ENCODE measurements at places on chromosomes 6 and 20.

GRCh38 chr6:63923139-63923739, 287.6 kb downstream of the PHF3 start:
- peak; percentile 26 for DNase-seq

- DNase-seq = no peak
Measured at GRCh38 chr6:108421366-108421765, 126.5 kb downstream of the AFG1L start.

DNA sequence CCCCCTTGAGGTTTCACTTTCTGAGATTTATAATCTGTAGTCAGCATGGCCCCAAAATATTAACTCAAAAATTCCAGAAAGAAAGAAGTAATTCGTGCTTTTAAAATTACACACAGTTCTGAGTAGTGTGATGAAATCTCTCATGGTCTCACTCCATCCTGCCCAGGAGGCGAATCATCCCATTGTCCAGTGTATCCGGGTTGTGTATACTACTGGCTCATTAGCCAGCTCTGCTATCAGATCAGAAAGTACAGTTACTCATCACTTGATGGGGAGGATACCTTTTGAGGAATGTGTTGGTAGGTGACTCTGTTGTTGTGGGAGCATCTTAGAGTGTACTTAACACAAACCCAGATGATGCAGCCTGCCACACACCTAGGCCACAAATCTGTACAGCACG, 65.2 kb downstream of the CDC5L start:
- no peak for DNase-seq

DNA sequence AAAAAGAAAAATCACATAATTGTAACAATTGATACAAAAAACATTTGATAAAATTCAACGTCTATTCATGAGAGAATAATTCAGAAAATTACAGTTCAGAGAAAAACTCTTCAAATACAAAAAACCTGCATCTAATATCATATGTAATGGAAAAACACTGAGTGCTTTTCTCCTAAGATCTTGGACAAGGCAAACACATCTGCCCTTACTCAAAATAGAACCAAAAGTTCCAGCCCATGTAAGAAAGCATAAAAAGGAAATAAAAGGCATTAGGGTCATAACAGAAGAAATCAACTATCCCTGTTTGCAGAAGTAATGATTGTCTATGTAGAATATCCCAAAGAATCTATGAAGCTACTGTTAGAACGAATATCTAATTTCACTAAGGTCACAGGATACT, 721.4 kb downstream of the RFPL4B start:
- no peak for DNase-seq

DNA sequence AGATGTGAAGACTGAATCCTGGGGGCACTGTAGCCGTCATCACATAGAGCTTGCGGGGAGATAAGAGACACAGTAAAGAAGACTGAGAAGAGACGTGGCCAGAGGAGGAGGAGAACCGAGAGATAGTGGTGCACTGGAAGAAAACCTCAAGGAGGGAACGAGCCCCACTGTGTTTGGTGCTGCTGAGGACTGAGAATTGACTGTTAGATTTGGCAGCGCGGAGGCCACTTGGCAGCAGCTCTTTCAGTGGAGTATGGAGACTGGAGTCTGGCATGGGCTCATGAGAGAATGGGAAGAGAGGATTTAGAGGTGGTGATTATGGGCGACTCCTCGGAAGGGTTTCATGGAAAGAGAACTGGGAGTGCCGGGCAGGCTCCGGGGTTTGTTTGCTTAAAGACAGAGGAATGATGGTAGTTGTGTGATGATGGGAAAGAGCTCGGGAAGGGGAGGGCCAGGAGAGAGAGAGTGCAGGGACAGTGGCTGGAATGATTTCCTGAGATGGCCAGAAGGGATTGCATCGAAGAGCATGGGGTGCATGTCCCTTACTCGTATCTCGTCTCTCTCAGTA, 18.0 kb downstream of the CDYL start:
- DNase-seq = no peak

GRCh38 chr6:34227761-34228421, 8.8 kb upstream of the HMGA1 start:
- no peak for DNase-seq

- DNase-seq = no peak
Measured at GRCh38 chr6:90298459-90299053, 1.9 kb upstream of the BACH2 start.

GRCh38 chr20:40280616-40281015, 408.4 kb downstream of the MAFB start:
- no peak for DNase-seq

DNA sequence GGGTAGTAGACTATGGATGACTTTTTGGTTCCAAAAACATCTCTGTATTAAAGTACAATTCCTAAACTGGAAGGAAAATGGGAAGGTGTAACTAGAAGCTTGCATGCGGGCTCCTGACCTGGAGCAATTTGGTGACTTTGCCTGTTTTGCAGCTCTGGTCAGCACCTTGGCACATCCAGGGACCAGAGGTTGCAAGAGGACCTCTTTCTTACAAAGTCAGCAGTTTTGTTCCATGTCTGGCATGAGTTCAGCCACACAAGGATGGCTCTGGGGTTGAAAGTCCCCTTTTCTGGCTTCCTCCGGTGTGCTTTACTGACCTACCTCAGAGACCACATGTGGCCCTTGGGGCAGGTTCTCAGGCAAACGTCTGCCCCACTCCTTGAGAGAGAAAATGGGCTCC, 22.7 kb upstream of the CD93 start:
- DNase-seq = no peak

DNA sequence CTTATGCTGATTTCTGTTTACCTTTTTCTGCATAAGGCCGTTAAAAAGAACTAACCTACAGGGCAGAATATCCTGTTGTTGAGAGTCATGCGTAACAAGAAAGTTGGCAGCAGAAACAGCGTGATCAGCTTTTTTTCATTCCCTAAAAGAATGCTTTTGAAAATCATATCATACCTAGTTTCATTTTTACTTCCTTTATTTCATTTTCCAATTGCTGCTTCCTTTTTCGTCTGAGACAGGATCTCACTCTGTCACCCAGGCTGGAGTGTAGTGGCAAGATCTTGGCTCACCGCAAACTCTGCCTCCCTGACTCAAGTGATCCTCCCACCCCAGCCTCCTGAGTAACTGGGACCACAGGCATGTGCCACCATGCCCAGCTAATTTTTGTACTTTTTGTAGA, 4.1 kb downstream of the CALHM6 start:
- no peak for DNase-seq

- DNase-seq = no peak
Measured at GRCh38 chr20:40604416-40604815, 84.6 kb downstream of the MAFB start.

- DNase-seq = no peak
Measured at GRCh38 chr6:30463651-30464618, 25.4 kb upstream of the HLA-E start.

GRCh38 chr20:51309128-51309527, 233.4 kb downstream of the NFATC2 start:
- DNase-seq = no peak

GRCh38 chr6:138577151-138577915, 78.0 kb upstream of the NHSL1 start:
- peak; percentile 97 for DNase-seq

- peak; percentile 76 for DNase-seq
Measured at GRCh38 chr6:81614292-81614691, 138.2 kb downstream of the TENT5A start.

DNA sequence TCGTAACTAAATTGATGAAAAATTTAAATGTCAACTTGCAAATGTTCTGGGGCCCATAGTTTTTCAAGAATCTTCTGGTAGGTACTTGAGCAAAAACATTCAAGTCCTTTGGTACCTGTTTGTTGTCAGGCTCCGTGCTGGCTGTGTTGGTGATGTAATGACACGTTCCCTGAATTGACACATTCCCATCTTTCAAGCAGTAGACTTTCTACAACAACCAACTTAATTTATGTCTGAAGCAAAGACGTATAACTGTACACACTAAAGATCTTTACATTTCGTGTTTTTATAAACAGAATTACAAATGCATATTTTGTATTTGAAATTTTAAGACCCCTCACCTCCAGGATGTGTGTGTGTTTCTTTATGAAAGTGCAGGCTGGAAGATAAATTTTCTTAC, 49.5 kb downstream of the NCOA3 start:
- no peak for DNase-seq

DNA sequence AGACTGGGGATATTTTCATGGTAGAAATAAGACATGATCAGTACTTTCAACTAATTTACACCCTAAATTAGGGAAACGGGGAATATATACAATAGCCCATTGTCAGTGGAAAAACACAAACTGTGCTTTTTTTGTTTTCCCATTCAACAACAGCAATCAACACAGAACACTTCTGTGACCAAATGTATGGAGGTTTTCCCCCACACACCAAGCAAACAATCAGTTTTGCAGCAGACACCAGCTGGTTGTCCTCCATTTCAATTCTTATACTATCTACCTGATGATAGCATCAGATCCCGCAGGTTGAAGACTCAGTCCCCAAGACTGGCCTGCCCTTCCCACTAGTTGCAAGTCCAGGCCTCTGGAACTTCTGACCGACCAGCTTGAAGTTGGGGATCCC, 4.5 kb downstream of the HINT3 start:
- no peak for DNase-seq

DNA sequence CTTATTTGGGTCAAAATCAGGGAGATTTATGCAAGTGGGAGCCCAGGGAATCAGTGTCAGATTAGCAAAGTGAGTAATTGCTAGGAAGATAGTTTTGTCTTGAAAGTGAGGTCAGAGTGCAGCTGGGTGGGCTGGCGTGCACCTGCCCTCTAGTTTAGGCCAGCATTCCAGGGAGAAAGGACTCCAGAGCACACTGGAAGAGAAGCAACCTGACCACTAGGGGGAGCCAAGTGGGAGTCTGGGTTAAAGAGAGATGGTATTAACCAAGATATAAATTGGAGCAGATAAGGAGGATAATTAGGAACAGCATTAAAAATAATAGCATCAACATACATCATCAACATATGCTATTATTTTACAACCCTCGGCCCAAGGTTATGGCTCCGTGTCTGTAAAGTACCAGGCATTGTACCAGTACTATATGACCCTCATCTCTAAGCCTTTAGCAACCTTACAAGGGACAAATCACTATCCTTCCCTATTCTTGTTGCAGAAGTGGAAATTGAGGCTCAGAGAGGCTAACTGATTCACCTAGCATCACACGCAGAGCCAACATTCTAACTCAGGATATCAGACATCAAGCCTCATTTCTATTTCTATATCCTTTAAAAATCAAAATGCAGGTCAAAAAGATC, 57.8 kb downstream of the SLC2A10 start:
- DNase-seq = peak; percentile 31

GRCh38 chr6:89999154-89999553, 104.9 kb downstream of the GJA10 start:
- peak; percentile 97 for DNase-seq

DNA sequence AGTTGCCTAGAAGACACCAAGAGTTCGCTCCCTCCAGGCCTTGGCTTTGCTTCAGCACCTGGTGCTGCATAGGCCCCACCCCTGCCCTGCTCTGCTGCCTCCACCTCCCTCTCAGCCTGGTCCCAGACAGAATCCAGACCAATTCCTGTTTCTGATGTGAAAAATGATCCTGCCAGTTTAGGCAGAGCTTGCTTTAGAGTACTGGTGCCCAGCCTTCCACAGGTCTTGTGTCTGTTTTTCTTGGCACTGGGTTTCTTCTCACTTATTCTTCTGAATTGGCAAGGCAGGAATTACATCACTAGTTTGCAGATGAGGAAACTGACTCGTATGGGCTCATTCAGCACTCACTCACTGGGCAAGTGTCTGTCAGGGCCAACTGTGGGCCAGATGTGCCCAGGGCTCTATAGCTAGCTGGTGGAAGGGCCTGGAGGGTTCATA, 53.0 kb downstream of the HLA-A start:
- DNase-seq = no peak

GRCh38 chr6:148984531-148985056, 237.8 kb downstream of the UST start:
- DNase-seq = no peak

DNA sequence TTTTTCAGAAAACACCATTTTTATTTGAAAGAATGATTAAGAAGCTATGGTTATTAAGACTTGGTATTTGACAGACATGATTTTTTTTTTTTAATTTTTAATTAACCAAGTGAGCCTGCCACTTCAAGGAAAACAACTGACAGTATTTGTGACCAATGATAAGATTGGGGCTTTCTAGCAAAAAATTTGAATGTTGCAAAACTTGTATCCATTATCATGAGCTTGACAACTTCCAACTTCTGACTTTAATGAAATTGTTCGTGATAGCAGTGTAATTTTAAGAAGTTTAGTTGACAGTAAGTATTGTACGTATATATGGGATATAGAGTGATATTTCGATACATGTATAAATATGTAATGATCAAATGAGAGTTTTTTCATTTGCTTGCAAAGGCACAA, 21.6 kb upstream of the POM121L2 start:
- DNase-seq = no peak

GRCh38 chr6:75292555-75292954, 8.0 kb upstream of the TMEM30A start:
- no peak for DNase-seq

DNA sequence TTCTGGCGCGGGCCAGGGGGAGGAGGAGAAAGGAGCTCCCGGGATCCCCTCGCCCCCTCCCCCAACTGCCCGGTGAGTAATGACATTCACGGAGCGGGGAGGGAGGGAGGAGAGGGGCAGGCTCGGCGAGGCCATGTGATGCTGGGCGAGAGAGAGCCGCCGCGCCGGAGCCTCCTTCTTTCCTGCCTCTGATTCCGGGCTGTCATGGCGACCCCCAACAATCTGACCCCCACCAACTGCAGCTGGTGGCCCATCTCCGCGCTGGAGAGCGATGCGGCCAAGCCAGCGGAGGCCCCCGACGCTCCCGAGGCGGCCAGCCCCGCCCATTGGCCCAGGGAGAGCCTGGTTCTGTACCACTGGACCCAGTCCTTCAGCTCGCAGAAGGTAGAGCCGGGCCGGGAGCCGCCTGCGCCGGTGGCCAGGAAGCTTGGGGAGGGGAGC, at the start of gene GDAP1L1:
TSS of gene GDAP1L1 (plus strand) at position 178 of the 441 bp plus-strand sequence. CDS start at position 205, 27 bp downstream.
- no peak for DNase-seq

DNA sequence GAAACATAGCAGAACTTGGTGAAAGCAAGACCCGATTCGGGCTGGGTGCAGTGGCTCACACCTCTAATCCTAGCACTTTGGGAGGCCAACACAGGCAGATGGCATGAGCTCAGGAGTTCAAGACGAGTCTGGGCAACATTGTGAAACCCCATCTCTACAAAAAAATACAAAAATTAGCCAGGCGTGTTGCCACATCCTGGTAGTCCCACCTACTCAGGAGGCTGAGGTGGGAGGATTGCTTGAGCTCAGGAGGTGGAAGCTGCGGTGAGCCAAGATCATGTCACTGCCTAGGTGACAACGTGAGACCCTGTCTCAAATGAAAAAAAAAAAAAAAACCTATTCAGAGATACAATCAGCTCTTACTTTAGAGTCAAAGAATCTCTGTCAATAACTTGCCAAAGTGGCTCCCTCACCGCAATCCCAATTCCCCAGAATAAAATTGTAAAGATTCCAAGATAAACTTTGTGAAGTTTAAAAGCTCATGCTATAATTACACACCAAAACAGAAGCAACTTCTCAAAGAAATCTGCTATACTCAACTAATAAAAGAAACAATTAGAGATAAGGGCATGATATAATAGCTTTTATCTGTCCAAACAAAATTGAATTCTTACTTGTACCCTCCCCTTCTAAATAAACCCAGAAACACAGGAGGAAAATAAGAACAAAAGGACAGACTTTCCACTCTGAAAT, 33.6 kb downstream of the CDK19 start:
- DNase-seq = no peak

- peak; percentile 85 for DNase-seq
Measured at GRCh38 chr6:37783856-37784584, 35.5 kb upstream of the ZFAND3 start.
